ENCODE measurements at places on chromosomes 12 and 14.

- no peak for DNase-seq
Measured at GRCh38 chr12:12039897-12040296, 30.8 kb upstream of the BCL2L14 start.

DNA sequence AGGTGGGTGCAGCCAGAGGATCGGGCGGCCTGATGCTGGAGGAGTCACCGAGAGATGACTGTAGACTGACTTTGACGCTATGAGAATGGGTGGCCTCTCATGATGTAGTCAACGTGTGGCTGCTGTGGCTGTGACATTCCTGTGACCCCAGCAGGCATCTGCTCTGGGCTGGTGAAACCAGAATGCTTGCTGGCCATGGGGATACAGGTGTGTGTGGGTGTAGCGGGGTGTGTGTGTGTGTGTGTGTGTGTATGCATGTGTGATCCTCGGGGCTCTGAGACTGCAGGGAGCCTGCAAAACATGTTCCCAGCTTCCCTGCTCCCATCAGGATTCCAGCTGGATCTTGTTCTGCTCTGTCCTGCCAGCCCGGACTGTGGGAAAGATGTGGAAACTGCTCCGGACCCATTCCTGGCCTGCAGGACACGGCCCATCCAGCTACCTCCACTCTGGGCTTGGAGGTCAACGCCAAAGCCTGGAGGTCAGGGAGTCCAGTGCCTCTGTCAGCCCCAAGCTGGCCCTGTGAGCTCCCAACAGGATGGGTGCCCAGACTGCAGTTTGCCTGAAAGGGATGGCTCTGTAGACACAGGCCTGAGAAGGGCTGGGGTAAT, 18.8 kb upstream of the HHIPL1 start:
- no peak for DNase-seq

DNA sequence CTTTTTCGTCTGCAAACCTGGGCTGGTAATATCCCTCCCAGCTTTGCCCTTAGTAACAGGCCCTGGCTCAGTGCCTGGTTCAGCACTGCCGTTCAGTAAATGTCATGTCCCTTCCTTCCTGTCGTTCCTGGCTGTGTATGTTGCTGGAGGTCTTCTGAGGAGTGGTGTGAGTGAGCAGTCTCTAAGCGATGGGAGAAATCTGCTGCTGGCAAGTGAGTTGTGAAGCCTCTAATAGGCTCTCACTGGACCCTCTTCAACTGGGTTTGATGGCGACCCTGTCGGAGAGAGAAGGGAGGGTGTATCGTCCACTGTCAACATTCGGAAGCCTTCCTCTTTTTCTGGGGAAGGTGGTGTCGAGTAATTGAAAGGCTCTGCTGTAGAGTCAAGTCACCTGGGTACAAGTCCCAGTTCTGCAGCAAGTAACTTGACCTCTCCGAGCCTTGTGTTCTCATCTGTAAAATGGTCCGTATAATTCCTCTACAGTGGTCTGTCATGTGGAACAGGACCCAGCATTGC, 62.8 kb downstream of the HRK start:
- no peak for DNase-seq

GRCh38 chr12:82438356-82438755, 80.0 kb downstream of the METTL25 start:
- DNase-seq, result no peak

GRCh38 chr12:99389751-99390150, 257.8 kb upstream of the GARIN6 start:
- DNase-seq, result no peak

DNA sequence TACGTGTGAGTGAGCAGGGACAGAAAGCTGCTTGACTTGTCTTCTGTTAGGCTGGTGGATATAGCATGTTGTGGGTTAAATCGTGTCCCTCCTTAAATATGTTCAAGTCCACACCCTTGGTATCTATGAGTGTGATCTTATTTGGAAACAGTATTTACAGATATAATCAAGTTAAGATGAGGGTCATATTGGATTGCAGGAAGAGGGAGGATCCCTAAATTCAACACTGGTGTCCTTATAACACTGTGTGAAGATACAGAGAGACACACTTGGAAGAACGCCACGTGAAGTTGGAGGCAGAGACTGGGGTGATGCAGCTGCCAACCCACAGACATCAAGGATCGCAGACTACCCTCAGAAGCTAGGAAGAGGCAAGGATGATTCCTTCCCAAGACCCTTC, 275.2 kb upstream of the SSTR1 start:
- DNase-seq, result no peak

DNA sequence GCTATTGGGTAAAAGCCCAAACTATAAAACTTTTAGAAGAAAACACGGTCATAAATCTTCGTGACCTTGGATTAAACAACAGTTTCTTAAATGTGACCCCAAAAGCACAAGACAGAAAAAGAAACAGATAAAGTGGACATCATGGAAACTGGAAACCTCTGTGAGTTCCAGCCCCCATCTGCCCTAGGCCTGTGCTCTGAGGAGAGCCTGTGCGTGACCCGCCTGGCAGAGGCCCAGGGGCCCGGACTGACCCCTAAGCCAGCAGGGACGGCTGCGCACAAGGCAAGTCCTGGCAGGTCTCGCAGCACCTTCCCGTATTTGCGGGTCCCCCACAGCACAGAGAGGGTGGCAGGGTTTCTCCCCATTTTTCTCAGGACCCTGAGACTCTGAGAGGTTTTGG, 76.0 kb downstream of the CHGA start:
- no peak for DNase-seq

- no peak for DNase-seq
Measured at GRCh38 chr12:14431975-14432374, 66.5 kb downstream of the ATF7IP start.

DNA sequence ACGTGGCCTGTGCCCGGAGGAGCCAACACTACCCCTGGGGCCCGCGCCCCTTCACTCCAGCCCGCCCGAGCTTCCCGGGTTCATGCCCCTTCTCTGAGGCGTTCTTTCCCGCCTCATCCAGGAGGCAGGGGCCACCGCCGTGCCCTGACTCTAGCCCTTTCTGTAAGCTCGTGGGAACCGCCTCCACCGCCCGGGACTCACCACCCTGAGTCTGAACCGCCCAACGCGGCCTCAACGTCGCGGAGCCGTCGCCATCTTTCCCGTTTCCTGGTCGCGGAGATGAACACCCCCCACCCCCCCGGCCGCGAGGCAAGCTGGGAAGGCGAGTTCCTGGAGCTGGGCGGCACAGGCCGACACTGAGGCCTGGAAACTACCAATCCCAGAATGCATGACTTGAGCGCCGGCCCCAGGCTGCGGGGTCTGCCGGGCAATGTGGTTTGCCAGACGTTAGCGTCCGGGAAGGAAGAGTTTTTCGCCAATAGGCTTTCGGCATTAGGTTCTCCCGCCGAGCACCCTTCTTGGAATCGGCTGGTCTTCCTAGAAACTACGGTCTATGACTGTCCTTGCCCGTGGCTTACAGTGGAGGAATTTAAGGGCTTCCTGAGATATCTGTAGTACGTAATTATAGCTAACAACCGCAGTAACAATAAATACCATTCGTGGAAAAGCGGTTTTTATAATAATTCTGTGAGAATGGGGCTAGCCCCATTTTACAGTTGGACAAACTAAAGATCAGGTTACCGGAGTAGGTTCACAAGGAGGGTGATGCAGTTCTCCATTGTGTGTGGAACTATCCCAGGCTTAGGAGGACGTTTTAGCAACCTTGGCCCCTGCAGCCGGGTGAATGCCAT, at the start of gene DDX23:
Gene DDX23 (minus strand): TSS at position 281 of the 851 bp plus-strand sequence. CDS start 6,381 bp downstream, outside the sequence.
- DNase-seq, result peak; percentile 96

DNA sequence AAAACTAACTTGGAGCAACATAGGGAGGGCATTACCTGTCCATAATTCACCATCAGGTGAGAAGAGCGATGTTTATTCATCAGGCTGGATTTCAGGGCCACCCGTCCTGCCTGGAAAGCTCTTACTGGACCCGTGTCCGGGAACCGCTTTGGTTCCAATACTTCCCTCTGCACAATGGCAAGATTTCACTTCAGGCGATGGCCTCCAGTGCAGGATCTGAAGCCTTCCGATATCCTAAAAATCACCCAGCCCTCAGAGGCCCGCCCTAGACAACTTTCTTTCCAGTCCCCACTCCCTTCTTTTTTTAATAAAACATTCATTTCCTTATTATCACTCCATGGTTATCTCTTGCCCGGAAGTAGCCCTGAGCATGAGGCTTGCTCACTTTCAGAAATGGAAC, 92.5 kb downstream of the BCL11B start:
- no peak for DNase-seq

DNA sequence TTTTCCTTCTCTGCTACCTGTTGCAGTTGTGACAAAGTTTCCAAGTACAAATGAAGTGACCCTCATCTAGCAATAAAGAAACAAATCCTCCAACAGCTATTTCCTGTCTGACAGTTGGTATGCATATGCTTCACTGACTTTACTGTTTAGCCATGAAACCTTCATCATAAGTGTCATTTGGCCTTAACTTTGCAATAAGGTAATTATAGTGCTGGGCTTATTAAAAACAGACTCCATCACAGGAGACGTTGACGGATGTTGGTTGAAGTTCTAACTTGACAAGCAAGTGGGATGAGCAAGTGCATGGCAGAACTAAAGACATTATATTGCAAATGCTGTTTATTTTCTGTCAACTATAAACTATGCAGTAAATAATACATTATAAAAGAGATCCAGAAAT, 425.2 kb downstream of the RPS29 start:
- no peak for DNase-seq

- DNase-seq, result no peak
Measured at GRCh38 chr14:29955087-29955486, 27.4 kb upstream of the PRKD1 start.

GRCh38 chr12:70197345-70197744, 45.9 kb upstream of the CNOT2 start:
- no peak for DNase-seq

- DNase-seq, result no peak
Measured at GRCh38 chr14:85195872-85196477, 334.0 kb upstream of the FLRT2 start.

- DNase-seq, result no peak
Measured at GRCh38 chr14:36511981-36512584, 7.9 kb downstream of the NKX2-1 start.

GRCh38 chr14:89037065-89037464, 212.6 kb downstream of the TTC8 start:
- no peak for DNase-seq

GRCh38 chr12:65895759-65896656, 71.7 kb downstream of the HMGA2 start:
- DNase-seq, result no peak

DNA sequence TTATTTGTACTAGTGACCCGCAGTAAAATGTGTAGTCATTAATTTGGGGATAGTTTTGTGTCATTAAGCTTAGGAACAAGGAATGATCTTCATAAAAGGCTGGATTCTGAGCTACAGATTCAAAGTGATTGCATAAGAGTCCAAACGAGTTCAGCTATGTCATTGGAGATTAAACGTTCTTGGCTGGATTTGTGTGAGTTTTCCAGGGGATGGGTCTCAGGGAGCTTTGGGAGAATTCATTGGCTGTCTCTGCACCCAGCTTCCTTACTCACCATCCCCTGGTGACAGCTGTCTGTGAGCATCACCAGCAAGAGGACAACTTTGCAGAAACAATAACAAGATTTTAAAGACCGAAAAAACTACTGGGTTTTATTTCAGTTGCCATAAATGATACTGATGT, 130.4 kb downstream of the DAAM1 start:
- no peak for DNase-seq

- DNase-seq, result no peak
Measured at GRCh38 chr14:76375947-76376404, at the start of gene ESRRB. Gene ESRRB (plus strand): TSS chr14:76376137. CDS start chr14:76376402, 265 bp downstream.

GRCh38 chr12:132067182-132067581, 76.9 kb downstream of the DDX51 start:
- DNase-seq, result no peak

- DNase-seq, result no peak
Measured at GRCh38 chr12:42770261-42770660, 180.7 kb upstream of the PRICKLE1 start.

- DNase-seq, result no peak
Measured at GRCh38 chr14:69137843-69138535, 14.9 kb downstream of the DCAF5 start.

GRCh38 chr14:56886471-56887062, 76.3 kb upstream of the OTX2 start:
- no peak for DNase-seq

- DNase-seq, result no peak
Measured at GRCh38 chr14:96095058-96095457, 55.9 kb downstream of the C14orf132 start.

- no peak for DNase-seq
Measured at GRCh38 chr12:100207311-100207710, 6.7 kb downstream of the ACTR6 start.

DNA sequence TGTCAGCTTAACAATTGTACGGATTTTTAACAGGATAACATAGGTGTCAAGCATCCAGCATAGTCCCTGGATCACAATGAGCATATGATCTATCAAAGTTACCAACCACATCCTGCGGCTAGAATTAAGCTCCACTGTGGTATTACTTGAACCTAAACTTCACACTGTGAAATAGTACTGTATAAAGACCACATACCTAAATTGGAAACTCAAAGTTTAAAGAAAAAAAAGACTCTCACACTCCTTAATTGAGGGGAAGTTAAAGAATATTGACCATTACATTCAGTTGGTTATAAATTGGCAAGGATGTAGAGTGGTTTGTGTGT, 133.0 kb upstream of the PZP start:
- no peak for DNase-seq

DNA sequence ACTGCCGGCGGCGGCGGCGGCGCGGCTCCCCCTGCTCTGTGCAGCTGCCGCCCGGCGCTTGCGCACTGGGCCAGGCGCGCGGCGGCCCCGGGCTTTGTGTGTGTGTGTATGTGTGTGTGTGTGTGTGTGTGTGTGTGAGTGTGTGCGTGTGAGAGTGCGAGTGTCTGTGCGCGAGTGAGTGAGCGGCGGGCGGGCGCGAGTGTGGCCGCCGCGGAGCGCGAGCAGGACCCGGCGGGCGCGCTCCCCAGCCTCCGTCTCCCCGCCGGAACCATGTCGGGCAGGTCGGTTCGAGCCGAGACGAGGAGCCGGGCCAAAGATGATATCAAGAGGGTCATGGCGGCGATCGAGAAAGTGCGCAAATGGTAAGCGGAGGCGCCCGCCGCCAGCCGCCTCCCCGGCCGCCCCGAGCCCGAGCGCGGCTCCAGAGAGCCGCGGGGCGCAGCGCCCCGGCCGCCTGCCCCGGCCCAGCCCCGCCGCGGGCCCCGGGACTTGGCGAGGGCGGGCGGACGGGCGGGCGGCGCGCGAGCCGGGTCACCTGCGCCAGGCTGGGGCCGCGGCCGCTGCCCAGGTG, at the start of gene BCL7A:
Gene BCL7A (plus strand): TSS at position 63 of the 571 bp plus-strand sequence. CDS start 208 bp downstream, at position 271.
- peak; percentile 68 for DNase-seq

DNA sequence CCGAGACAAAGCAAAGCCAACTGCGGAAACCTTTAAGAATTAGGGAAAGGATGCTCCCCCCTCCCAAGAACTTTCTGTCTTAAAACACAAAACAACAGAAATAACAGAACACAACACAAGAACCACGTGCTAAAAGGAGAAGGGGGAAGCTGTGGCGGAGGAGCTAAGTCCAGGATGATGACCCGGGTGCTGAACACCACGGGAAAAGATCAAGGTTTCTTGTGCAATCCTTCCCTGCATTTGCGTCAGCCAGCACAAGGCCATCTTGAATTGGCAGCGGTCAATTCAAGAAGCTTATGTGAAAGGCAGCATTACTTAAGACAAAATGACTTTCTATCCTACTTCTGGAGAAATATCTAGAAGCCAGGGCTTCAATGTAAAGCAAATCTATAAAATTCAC, 11.0 kb upstream of the CREBL2 start:
- DNase-seq, result no peak

GRCh38 chr14:100289916-100290606, 16.2 kb downstream of the SLC25A29 start:
- DNase-seq, result no peak

GRCh38 chr14:90273532-90273931, 17.2 kb downstream of the PSMC1 start:
- DNase-seq, result no peak
